Fibroblast of pulmonary artery (primary cell): ENCODE measurements at places on chromosomes 7 and 10.
A peak's percentile ranks its signal among the peaks of the same experiment; 100 is the strongest.

GRCh38 chr10:110379831-110380230 lies 75.1 kb upstream of the SMNDC1 start:
- DNase-seq, result peak; percentile 45

DNA sequence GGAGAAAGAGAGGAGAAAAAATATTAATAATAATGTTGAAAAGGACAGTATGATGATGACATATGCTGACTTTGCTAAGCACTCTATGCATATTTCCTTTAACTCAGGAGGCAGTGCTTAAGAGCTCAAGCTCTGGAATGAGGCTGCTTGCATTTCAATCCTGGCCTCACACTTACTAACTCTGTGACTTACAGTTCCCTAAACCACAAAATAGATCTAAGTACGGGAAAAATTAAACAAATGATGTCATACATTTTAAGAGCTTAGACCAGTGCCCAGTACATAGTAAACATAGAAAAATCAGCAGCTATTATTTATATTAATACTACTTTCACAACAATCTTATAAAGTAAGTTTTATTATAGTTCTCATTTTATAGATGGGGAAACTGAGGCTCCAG lies 61.3 kb downstream of the GFRA1 start:
- no peak for DNase-seq

- DNase-seq, result no peak
Measured at GRCh38 chr10:47449979-47450378, 33.9 kb downstream of the ANXA8 start.

DNA sequence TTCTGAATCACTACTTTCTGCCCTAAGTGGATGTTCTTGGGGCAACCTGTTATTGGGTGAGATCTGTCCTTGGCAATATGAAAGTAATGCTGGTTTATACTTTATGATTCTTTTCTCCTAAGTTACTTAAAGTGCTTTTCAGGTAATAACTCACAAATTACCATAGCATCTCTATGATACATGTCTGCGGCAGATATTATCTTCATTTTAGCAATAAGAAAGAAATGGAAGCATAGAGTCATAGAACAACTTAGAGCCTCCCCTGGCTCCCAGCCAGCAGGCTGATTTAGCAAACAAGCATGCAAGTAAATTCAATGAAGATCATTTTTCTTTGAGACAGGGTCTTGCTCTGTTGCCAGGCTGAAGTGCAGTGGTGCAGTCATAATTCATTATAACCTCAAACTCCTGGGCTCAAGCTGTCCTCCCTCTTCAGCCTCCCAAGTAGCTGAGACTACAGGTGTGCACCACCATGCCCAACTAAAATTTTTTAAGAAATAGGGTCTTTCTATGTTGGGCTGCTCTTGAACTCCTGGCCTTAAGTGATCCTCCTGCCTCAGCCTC lies 38.1 kb upstream of the GRM8 start:
- DNase-seq, result peak; percentile 17

DNA sequence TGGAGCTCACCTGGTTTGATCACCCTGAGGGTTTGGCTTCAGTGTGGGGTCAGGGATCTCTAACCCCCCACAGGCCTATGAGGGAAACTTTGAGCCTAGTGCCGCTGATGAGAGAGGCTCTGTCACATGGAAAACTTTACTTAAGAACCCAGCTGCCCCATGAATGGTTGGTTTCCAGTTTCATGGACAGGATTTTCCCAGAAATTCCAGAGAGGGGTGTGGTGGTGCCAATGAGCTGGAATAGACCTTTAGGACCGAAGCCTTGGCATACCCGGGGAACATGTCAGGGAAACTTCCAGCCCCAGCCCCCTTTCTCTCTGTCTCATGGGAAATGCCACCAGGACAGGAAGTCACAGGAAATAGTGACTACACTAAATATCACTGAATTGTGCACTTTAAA lies 36.9 kb downstream of the AKR1B1 start:
- no peak for DNase-seq

- no peak for DNase-seq
Measured at GRCh38 chr7:133253519-133253875, 619 bp downstream of the EXOC4 start.

DNA sequence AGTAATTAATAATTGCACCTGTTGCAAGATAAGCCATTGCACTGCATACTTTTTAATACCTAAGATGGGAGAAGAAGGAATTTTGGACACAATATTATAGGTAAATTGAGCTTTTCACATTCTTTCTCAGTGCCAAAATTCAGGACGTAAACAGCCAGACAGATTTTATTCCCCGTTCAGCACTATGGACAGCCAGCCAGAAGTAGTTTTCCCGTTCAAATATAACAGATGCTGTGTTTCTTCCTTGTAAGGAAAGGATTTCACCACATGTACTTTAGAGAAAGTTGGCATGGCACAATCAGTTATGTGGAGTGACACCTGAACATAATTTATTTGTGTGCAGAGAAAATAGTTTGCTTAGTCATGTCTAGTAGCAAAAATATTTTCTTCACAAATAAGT lies 34.8 kb downstream of the SEMA3E start:
- peak; percentile 25 for DNase-seq

GRCh38 chr7:154388999-154389398 lies 336.8 kb downstream of the DPP6 start:
- DNase-seq, result no peak

DNA sequence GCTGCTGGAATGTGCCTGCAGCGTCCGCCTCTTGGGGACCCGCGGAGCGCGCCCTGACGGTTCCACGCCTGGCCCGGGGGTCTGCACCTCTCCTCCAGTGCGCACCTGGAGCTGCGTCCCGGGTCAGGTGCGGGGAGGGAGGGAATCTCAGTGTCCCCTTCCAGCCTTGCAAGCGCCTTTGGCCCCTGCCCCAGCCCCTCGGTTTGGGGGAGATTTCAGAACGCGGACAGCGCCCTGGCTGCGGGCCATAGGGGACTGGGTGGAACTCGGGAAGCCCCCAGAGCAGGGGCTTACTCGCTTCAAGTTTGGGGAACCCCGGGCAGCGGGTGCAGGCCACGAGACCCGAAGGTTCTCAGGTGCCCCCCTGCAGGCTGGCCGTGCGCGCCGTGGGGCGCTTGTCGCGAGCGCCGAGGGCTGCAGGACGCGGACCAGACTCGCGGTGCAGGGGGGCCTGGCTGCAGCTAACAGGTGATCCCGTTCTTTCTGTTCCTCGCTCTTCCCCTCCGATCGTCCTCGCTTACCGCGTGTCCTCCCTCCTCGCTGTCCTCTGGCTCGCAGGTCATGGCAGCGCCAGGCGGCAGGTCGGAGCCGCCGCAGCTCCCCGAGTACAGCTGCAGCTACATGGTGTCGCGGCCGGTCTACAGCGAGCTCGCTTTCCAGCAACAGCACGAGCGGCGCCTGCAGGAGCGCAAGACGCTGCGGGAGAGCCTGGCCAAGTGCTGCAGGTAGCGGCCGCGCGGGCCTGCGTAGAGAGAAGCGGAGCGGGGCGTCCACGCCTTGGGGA lies 645 bp downstream of the SLC26A4 start:
- peak; percentile 59 for DNase-seq

DNA sequence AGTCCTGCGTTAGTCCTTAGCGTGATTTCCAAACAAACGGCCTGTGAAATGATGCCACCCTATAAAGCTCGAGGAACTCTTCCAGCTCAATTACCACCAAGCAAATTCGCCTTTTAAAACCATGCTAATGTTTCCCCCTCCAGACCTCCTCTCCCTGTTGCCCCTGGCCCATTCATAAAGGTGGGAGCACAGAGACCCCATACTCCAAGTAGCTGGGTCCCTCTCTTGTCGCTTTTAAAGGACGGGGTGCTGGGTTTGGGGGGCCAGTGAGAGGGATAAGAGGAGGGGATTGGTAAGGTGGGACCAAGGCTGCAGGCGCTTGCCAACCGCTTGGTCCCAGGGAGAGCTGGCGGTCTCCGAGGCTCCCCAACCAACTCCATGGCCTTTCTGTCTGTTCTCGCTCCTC lies 1.2 kb downstream of the HMX2 start:
- DNase-seq, result no peak

DNA sequence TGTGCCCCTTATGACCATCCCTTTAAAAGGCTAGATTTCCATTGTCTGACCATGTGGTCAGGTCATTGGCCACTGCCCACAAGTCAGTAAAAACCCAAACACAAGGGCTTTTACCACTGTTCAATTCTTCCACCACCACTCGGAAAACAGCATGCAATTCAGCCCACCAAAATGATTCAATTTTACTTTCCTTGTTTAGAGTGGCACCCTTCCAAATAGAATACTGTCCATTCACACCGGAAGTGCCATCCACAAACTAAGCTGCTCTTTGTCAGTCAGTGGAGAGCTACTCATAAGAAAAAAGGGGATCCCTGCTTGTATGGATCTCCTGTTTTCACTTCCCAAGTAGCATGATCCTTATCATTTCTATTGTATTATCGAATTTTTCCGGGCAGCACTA lies 350.7 kb upstream of the MBL2 start:
- no peak for DNase-seq

GRCh38 chr10:7438196-7438986 lies 27.6 kb upstream of the SFMBT2 start:
- no peak for DNase-seq

GRCh38 chr10:4280461-4281189 lies 495.6 kb upstream of the KLF6 start:
- peak; percentile 66 for DNase-seq

DNA sequence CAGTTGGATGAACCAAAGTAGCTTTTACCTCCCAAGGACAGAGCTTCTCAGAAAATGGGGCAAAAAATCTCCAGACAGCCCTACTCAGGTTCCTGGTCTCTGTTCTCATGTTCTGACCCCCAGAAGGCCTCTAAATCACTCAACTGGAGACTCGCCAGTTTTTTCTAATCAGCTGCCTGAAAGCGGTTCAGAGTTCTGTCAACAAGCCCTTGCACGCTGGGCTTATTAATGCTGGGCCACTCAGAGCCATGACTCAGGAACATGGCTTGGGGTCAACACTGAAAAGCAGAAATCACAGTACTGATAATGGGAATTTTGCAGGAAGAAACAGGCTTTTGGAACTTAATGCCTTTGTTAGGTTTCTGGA lies 15.3 kb downstream of the ECHDC3 start:
- DNase-seq, result peak; percentile 89

DNA sequence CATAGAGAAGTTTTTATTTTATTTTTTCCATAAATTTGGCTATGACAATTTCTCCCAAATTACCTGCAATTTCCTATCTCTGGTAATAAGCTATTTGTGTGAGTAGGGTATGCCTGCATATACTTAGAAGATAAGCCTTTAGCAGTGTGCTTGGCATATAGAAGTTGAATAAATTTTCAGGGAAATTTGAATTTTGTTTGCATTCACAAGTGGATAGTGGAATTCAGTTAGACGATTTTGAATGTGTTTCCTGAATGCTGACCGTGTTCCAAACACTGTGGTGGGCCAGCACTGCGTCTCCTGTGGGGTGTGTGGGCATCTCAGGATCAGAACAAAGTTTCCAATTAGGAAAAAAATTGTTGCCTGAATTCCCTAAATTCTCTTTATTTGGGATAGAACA lies 99.3 kb downstream of the PPP1R17 start:
- DNase-seq, result no peak

DNA sequence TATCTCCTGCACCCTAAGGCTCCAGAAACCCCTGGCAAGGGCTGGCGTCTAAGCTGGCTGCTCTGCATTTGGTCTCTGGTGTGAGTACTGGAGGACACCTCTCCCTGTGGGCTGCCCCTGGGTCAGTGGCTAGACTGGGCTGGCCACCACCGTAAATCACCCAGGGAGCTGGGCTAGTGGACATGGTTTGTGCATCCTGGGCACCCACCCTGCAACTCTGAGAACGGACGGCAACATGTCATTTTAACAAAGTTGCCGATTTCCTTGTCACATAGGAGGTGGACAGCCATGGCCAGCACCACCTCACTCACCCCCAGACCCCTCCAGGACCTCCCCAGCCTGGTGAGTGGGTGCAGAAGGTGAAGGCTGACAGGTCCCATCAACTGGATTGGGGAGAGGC lies 26.8 kb upstream of the PCBD1 start:
- no peak for DNase-seq

DNA sequence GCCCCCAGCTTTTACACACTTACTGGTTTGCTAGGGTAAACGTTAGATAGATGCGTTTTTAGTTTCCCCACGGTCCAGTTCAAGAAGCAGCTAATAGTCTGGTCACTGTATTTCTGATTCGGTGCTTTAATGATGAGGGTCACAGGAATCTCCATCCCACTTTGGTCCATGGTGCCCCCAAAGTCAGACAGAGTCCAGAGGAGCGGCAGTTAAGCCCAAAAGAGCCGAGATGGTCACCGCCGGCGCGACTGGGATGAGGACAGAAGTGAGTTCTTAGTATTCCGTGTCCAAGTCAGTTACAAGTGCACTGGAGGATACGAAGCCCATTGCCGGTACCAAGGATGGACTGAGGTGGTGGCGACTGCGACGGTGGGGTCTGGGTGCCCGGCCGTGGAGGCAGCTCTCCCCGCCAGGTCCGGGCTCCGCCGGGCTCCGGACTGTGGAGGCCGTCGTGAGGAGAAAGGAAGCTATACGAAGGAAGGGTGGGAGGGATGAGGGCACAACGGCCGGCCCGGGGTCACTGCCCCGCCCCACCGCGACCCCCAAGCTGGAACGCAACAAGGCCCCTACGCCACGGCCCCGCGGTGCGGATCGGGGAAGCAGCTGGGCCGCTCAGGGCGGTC lies 663 bp downstream of the HERPUD2 start:
- no peak for DNase-seq

DNA sequence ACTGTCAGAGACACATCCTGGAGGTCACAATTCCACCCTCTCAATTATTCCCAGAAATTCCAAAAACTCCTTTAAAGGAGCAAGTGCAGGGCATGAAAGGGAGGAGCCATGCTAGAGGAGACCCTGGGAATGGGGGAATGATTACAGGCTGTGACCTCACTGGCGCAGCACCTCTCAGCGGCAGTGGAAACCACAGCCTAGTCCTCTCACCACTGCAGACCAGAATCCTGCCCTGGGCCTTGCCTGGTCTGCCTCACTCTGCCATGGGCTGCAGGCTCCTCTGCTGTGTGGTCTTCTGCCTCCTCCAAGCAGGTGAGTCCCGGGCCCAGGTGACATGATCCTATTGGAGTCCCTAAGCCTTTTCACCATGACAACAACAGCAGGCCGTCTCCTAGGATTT lies 50.5 kb upstream of the PRSS58 start:
- no peak for DNase-seq

GRCh38 chr7:94908323-94909178 lies 1.2 kb downstream of the PPP1R9A start:
- DNase-seq, result peak; percentile 14

GRCh38 chr7:33062023-33062781 lies at the start of gene NT5C3A:
TSS of gene NT5C3A (minus strand) at chr7:33062776. CDS start at chr7:33062705, 71 bp downstream.
- peak; percentile 31 for DNase-seq

- DNase-seq, result no peak
Measured at GRCh38 chr7:45084901-45085618, 3.7 kb downstream of the NACAD start.

DNA sequence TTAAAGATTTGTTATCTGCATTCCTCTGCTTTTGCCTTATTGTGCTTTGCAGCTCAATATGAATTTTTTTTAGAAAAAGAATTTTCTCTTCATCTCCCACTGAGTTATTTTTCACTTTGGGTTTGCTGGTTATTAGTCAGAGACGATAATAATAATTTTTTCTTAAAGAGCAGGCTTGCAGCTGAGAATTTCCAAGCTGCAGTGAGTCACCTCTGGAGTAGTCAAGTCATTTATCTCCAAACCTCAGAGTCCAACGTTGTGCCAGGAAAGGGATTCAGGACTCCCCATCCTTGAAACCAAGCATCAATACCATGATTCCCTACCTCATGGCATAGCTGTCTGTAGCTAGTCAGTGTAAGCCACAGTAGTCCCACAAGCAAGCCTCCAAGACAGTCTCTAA lies 15.2 kb upstream of the EGR2 start:
- DNase-seq, result peak; percentile 75

- DNase-seq, result no peak
Measured at GRCh38 chr7:78170815-78171214, 372.2 kb downstream of the PHTF2 start.
